GM04503 (cell line): ENCODE measurements at places on chromosomes 5 and 9.

- DNase-seq, result no peak
Measured at GRCh38 chr5:72557167-72558045, 50.2 kb upstream of the ZNF366 start.

- DNase-seq, result no peak
Measured at GRCh38 chr5:107028938-107029337, 641.8 kb downstream of the EFNA5 start.

DNA sequence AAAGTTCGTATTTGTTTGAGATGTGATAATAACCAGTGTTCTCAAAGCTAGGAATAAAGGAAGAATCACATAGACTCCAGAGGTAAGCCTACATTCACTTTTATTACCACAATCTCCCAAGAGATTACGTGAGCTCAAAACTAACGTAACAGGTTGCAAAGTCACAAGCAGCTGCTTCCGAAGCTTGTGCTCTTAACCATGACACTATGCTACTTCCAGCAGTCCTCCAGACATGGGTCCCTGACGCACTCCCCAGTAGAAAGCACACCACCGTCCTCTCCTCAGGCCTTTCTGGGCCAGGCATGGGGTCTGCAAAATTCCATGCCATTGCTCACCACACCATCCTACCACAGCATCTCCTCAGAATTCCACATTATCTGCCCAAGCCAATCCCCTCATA is 84.6 kb downstream of the PAX5 start:
- no peak for DNase-seq

DNA sequence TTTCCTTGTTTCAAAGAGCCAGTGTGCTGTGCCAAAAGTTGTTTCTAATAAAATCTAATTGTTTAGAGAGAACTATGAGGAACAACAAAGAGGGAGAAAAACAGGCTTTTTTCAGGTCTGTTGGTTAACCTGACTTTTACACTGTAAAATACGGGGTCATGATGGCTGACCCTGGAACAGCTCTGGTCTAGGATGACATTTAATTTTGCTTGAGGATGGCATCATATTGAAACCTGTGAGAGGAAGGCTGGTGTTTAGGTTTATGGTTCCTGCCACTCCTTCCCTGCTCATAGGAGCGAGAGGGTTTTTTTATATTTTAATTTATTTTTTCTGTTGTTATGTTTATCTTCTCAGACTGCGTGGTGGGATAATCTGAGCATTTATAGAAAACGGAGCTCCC is 327.6 kb downstream of the KDM4C start:
- no peak for DNase-seq

GRCh38 chr5:21049901-21050300 is 1061.9 kb upstream of the CDH18 start:
- DNase-seq, result no peak
